ENCODE measurements at places on chromosomes 13 and 19.

GRCh38 chr19:40519352-40520322 lies 52.8 kb downstream of the SPTBN4 start:
- DNase-seq, result peak; percentile 44

DNA sequence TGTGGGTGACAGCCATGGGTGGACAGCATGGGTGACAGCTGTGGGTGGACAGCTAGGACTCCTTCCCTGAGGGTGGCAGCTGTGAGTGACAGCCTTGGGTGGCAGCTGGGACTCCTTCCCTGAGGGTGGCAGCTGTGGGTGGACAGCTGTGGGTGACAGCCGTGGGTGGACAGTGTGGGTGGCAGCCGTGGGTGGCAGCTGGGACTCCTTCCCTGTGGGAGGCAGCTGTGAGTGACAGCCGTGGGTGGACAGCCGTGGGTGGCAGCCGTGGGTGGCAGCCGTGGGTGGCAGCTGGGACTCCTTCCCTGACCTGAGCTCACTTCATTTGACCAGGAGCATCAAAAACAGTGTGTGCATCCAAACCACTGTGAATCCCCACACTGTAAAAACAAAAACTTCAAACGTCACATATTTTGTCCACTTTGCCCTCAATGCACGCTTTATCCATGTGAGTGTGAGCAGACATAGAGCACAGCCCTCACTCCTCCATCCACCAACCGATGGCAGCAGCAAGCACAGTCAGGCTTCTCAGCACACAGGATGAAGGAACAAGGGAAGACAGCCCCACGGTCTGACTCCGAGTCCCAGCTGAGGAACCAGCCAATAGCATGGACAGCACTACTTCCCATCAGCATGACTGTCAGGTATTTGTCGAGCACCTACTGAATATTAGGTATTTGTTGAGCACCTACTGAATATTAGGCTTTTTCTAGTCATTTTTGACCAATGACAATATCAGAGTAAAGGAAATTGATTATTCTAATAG lies 1.6 kb upstream of the CFAP97D2 start:
- DNase-seq, result no peak

DNA sequence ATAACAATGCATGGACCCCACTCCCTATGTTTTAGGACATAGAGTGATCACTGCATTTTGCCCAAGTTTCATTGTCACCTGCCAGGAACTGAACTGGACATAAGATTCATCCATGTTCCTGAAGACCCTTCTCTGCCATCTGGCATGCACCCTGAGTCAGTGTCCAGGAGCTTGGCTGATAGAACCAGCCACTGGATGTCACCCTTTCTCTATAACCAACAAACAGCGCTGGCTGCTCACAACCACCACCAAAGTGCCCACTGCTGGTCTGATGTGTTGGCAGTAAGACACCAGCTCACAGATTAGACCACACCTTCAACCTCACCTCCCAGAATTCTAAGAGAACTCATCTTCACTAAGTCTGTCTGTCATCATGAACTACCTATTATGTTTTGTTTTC lies 333.4 kb downstream of the ITGBL1 start:
- DNase-seq, result no peak

DNA sequence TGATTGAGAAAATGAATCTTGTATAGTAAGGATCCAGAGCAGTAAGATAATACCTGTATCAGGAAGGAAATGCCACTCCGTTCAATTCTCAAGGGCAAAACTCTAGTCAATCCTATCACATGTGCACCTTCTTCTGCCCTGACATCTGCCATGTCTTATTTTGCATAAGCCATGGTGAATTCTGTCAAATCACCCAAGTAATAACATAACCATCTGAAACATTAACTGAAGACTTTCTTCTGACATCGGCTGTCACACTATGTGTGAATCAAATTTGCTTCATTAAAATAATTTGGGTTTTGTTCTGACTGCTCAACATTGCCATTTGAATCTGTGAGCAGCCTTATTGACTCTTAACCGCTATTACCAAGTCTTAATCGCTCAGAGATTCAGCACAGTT lies 91.2 kb downstream of the PCDH9 start:
- DNase-seq, result no peak

- DNase-seq, result peak; percentile 75
Measured at GRCh38 chr19:45630463-45630862, 8.7 kb downstream of the EML2 start.

DNA sequence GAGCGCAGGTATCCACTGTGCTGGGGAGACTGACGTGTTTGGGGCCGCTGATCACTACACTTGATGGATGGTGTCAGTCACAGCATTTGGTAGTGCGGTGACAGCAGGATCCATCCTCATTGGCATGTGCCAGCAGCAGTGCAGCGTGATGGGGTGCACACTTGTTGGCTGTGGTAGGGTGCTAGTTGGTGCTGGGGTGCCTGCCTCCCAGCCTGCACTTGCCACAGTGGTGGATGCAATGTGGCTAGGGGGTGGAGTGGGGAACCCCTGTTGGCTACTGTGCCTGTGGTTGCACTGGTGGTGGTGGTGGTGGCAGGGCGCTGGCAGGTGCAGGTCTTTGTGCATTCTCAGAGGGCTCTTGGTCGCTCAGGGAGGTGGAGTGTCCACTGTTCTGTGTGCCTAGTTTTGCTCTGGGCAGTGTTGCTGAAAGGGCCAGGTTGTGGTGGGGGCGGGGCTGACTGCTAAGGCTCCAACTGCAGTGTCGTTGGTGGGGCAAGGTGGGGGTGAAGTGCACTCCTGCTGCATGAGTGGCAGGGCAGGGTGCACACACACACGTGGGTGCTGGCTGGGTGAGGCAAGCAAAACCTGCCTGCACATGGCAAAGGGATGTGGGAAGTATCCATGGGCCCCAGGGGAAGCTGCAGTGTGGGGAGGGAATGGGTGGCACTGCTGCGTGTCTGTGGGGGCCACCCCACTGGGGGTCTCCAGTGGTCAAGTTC lies 84.8 kb downstream of the ZMYM2 start:
- DNase-seq, result no peak

DNA sequence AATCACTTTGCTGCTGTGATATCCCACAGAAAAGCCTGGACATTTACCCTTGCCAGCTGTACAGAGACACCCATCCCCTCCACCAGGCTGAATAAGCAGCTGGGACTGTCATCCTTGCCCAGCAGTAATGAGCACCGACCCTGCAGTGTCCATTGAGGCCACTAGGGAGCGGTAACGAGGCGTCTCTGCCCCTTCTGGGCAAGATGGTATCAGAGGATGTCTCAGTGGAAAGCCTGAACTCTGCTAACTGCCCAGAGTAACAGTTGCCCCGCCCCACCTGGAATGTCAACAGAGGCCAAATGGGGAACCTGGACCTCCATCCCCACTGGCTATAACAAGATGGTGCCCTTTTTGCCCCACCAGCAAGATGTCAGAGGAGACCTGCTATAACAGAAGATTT lies 22.8 kb upstream of the CEACAM20 start:
- DNase-seq, result peak; percentile 49

GRCh38 chr13:80612804-80613203 lies 271.9 kb upstream of the SPRY2 start:
- no peak for DNase-seq

DNA sequence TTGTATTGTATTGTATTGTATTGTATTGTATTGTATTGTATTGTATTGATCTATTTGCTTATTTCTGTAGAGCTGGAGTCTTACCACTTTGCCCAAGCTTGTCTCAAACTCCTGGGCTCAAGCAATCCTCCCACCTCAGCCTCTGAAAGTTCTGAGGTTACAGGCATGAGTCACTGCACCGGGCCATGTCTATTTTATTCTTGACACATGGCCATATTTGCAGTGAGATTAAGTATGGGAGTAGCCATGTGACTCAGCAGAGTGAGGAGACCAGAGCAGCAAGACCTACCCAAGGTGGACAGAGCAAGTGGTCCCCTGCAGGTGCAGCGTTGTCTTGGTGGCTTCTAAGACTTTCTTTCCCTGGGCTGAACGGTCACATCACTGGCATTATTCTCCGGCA lies 49.1 kb upstream of the UBAC2 start:
- no peak for DNase-seq

DNA sequence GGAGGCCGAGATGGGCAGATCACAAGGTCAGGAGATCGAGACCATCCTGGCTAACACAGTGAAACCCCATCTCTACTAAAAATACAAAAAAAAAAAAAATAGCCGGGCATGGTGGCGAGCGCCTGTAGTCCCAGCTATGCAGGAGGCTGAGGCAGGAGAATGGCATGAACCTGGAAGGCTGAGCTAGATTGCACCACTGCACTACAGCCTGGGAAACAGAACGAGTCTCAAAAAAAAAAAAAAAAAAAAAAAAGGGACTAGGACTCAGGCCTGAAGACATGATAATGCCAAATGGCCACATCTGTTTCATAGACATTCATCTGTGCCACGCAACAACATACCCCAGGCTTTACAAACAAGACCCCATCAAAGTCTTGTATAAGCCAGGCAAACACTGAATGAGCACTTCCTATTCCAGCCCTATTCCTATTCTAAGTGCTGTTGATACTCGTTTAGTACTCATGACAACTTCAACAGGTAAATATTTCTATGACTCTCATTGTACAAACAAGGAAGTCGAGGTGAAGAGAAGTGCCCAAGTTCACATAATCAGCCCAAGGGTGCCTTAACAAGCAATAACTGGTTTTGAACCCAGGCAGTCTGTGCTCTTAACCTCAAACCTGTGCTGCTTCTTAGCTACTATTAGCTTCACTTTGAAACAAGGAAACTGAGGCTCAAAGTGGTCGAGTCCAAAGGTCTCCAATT lies 1.7 kb downstream of the B9D2 start:
- no peak for DNase-seq

DNA sequence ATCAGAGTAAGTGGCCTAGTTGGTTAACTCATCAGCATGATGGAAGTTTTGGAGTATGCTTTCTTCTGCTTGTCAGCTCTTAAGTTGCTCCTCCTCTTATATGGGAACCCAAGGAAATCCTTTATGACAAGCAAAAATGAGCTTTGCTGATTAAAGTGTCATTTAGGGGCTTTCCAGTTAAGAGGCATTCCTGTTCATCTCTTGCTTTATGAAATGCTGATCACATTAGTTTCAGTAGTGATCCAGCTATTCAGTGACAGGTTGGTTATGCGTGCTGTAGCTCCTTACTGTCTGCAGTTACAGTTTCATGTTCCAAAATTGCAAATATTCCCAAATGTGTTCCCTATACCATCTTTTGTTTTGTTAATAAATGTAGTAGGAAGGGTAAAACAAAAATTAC lies 146.6 kb downstream of the CDK8 start:
- no peak for DNase-seq

- DNase-seq, result peak; percentile 83
Measured at GRCh38 chr19:46624958-46625661, at the start of gene PTGIR. Gene PTGIR (minus strand): TSS chr19:46625089. CDS start chr19:46624225, 864 bp downstream.

All from suppressor macrophage treated with lipopolysaccharide for 4 hours (primary cell).